ENCODE measurements at places on chromosomes 6 and 20. TPM values are rescaled to one million over a fixed set of nuclear protein-coding genes. Genes with fewer than 3 reads are reported as not detected.

The HSP90AB1 gene
- 485 TPM for polyA plus RNA-seq

The HLA-DOA gene
- not detected for polyA plus RNA-seq

The JAG1 gene
- polyA plus RNA-seq = 9.0 TPM

The RIMS1 gene
- 17.8 TPM for polyA plus RNA-seq

The ROS1 gene
- not detected for polyA plus RNA-seq

The IL17F gene
- not detected for polyA plus RNA-seq

All from neural cell (in vitro differentiated cells).